Activated naive CD4-positive, alpha-beta T cell treated with anti-CD3 and anti-CD28 coated beads, Interleukin-2, amount 10 ng/mL, durations not matched to agents 7 days and 5 days (primary cell): ENCODE measurements at places on chromosomes 3 and 15.

DNA sequence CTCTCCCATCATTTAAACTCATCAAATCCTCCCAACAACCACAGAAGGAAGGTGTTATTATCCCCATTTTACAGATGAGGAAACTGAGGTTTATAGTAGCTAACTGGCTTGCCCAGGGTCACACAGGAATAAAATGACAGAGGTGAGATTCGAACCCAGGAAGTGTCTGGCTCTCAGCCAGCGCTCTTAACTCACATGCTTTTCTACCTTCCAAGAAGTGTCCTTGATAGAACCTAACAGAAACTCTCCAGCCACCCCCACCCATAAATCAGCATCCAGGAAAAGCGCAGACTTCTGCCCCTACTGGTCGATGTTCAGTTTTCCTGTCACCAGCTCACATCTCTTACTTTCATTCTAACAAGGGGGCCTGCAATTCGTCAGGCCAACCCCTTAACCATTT, 51.7 kb downstream of the SPATA12 start:
- peaks cover 10% of the 10 kb centered on the region for H3K27me3 ChIP-seq
- no peaks in the 10 kb centered on the region for H3K4me1 ChIP-seq
- H3K36me3 ChIP-seq: no peaks in the 10 kb centered on the region
- H3K4me3 ChIP-seq: no peak overlapping the region
- H3K27ac ChIP-seq: no peak overlapping the region
- no peak for DNase-seq

GRCh38 chr3:37174532-37175126, at the start of gene LRRFIP2:
LRRFIP2 (minus strand) TSS chr3:37174582; CDS start chr3:37148983, 25,599 bp downstream.
- H3K27me3 ChIP-seq: no peaks in the 10 kb centered on the region
- H3K4me3 ChIP-seq: peak within 1 kb of the TSS; percentile 92
- peak within 1 kb of the TSS; percentile 84 for H3K27ac ChIP-seq
- H3K4me1 ChIP-seq: peaks cover 48% of the 10 kb centered on the region

DNA sequence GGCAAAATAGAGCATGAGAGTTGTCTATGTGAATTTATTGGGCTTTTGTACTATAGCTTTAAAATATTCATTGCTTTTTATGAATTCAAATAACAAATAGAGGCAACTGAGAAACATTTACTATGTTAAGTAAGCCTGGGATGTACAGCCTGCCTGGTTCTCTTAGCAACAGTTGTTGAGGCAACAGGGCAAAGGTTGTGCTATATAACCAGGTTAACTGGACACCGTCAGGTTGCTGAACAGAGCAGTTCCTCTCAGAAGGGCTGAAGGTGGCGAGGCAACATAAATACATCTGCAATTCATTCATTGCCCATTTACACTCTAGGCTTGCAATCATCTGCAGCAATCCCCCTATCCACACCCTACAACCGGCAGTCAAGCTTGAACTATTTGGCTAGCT, 78.2 kb downstream of the GTF2E1 start:
- DNase-seq: no peak
- H3K27ac ChIP-seq: no peak overlapping the region
- H3K36me3 ChIP-seq: no peaks in the 10 kb centered on the region
- H3K4me3 ChIP-seq: no peak overlapping the region
- peaks cover 4% of the 10 kb centered on the region for H3K27me3 ChIP-seq

GRCh38 chr3:54773271-54773670, 154.6 kb downstream of the LRTM1 start:
- no peak for DNase-seq
- H3K36me3 ChIP-seq: no peaks in the 10 kb centered on the region
- no peaks in the 10 kb centered on the region for H3K27me3 ChIP-seq
- H3K27ac ChIP-seq: no peak overlapping the region

GRCh38 chr3:180855364-180855763, 57.1 kb upstream of the FXR1 start:
- H3K4me1 ChIP-seq: no peaks in the 10 kb centered on the region
- no peak for DNase-seq
- no peak overlapping the region for H3K27ac ChIP-seq
- H3K4me3 ChIP-seq: no peak overlapping the region

- no peak for DNase-seq
- H3K27me3 ChIP-seq: no peaks in the 10 kb centered on the region
- H3K36me3 ChIP-seq: peaks cover 44% of the 10 kb centered on the region
- H3K4me1 ChIP-seq: peaks cover 92% of the 10 kb centered on the region
- no peak overlapping the region for H3K27ac ChIP-seq
Measured at GRCh38 chr15:78054518-78054917, 23.0 kb downstream of the TBC1D2B start.

- H3K27ac ChIP-seq: no peak overlapping the region
- H3K27me3 ChIP-seq: no peaks in the 10 kb centered on the region
- H3K36me3 ChIP-seq: no peaks in the 10 kb centered on the region
- H3K4me3 ChIP-seq: no peak overlapping the region
- no peaks in the 10 kb centered on the region for H3K4me1 ChIP-seq
Measured at GRCh38 chr15:95131131-95131556, 899.8 kb downstream of the MCTP2 start.

DNA sequence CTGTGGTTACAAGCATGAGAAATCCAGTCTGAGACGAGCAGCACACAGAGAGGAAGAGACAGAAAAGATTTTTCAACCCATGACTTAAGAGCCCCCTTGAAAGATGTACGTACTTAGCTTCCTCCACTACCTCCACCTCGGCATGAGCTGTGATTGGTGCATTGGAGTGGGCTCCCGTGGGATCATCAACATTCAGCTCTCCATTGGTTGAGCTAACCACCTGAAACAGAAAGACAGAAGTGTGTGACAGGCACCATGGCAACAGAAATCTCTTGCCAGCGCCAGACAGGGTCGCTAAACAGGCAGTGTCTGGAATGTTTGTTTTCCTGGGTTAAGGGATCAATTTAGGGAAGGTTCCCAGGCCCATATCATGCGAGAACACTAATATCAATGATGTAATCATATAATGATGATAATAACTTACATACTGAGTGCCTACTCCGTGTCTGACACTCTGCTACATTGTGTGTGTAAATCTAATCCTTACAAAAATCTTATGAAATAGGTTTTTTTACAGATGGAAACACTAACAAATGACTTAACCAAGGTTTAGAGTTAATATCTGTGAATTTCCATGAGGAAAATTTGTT, 17.5 kb upstream of the PPIB start:
- peaks cover 26% of the 10 kb centered on the region for H3K36me3 ChIP-seq
- DNase-seq: no peak
- no peak overlapping the region for H3K4me3 ChIP-seq
- H3K27me3 ChIP-seq: no peaks in the 10 kb centered on the region
- no peak overlapping the region for H3K27ac ChIP-seq
- no peaks in the 10 kb centered on the region for H3K4me1 ChIP-seq

GRCh38 chr3:89584398-89584797, 477.0 kb downstream of the EPHA3 start:
- no peak for DNase-seq
- H3K36me3 ChIP-seq: no peaks in the 10 kb centered on the region
- no peak overlapping the region for H3K27ac ChIP-seq
- H3K4me3 ChIP-seq: no peak overlapping the region

DNA sequence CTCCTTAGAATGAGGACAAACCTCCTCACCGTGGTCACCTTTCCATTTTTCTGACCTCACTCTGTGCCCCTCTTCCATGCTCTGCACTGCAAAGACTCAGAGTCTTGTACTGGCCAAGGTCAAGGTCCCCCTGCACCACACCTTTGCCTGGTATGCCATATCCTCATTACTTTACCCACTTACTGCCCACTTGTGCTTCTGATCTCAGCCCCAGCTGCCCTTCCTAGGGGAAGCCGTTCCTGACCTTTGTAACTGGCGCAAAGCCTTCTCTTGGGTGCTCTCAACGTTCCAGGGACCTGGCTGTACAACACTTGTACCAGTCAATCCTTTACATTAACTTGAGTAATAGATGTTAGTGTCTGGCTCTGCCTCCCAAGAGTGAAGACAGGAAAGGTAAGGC, 256.0 kb downstream of the SV2B start:
- no peak overlapping the region for H3K4me3 ChIP-seq
- no peak for DNase-seq
- H3K27me3 ChIP-seq: peaks cover 6% of the 10 kb centered on the region
- H3K27ac ChIP-seq: no peak overlapping the region
- peaks cover 12% of the 10 kb centered on the region for H3K4me1 ChIP-seq
- peaks cover 12% of the 10 kb centered on the region for H3K36me3 ChIP-seq

- no peaks in the 10 kb centered on the region for H3K4me1 ChIP-seq
- no peak for DNase-seq
- H3K36me3 ChIP-seq: no peaks in the 10 kb centered on the region
- H3K27me3 ChIP-seq: no peaks in the 10 kb centered on the region
- no peak overlapping the region for H3K4me3 ChIP-seq
Measured at GRCh38 chr3:74897006-74897405, 282.5 kb upstream of the CNTN3 start.

DNA sequence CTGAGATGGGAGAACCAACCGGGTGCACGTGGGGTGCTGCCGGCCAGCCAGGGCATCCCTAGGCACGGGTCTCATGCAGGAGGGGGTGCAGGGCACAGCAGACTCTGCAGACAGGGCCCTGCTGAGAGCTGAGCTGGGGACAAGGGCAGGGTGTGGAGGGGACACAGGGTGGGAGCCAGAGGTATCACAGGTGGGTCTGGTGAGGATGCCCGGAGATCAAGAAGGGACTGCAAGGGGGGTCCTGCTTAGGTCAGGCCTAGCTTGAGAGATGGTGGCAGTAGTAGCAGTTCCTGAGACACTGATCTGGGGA, 39.5 kb upstream of the PRR23E start:
- H3K36me3 ChIP-seq: no peaks in the 10 kb centered on the region
- no peak overlapping the region for H3K27ac ChIP-seq
- no peaks in the 10 kb centered on the region for H3K27me3 ChIP-seq
- no peak for DNase-seq

GRCh38 chr15:31283043-31283442, 43.6 kb upstream of the KLF13 start:
- H3K27ac ChIP-seq: no peak overlapping the region
- H3K4me1 ChIP-seq: peaks cover 7% of the 10 kb centered on the region
- H3K4me3 ChIP-seq: no peak overlapping the region
- peaks cover 2% of the 10 kb centered on the region for H3K36me3 ChIP-seq
- H3K27me3 ChIP-seq: peaks cover 20% of the 10 kb centered on the region
- DNase-seq: no peak

GRCh38 chr3:78734048-78734637, 1033.7 kb downstream of the ROBO1 start:
- DNase-seq: no peak
- no peak overlapping the region for H3K4me3 ChIP-seq
- no peaks in the 10 kb centered on the region for H3K36me3 ChIP-seq
- no peaks in the 10 kb centered on the region for H3K27me3 ChIP-seq
- H3K4me1 ChIP-seq: no peaks in the 10 kb centered on the region

DNA sequence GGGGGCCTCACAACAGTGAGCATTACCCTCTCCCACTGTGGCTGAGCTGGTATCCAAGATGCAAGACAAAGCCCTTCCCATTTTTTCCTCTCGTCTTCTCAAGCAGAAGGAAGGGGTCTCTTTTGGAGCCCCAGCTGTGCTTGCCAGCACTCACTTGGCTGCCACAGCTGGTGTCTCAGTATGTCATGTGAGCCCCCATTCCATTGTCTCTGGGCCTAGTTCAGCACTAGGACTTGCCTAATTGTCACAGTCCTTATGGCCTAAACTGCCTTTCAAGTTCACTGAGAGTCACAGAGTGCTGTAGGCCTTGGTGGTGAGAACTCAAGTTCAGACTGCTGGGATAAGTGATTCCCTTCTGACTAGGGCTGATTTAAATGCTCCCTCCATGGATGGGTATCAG, 89.8 kb downstream of the ARHGEF26 start:
- no peaks in the 10 kb centered on the region for H3K36me3 ChIP-seq
- H3K4me3 ChIP-seq: no peak overlapping the region
- no peaks in the 10 kb centered on the region for H3K4me1 ChIP-seq
- H3K27ac ChIP-seq: no peak overlapping the region
- no peaks in the 10 kb centered on the region for H3K27me3 ChIP-seq

DNA sequence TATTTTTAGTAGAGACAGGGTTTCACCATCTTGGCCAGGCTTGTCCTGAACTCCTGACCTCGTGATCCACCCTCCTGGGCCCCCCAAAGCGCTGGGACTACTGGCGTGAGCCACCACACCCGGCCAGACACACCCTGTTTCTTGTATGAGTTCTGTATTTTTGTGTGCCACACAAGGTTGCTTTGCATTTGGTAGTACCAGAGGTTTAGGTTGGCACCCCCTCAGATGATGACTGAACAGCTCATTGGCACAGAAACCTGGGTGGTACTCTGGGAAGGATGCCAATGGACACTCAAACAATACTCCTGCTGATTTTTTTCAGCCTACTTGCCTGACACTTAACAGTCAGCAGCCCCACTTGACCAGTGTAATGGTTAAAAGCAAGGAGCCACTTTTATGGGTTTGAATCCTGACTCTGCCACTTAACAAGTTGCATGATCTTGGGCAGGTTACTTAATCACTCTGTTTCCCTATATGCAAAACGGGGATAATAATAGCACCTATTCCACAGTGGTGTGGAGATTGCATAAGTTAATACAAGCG, 39.2 kb upstream of the BCL2A1 start:
- no peak for DNase-seq
- no peak overlapping the region for H3K4me3 ChIP-seq
- H3K36me3 ChIP-seq: no peaks in the 10 kb centered on the region
- H3K27ac ChIP-seq: no peak overlapping the region
- H3K27me3 ChIP-seq: peaks cover 5% of the 10 kb centered on the region
- no peaks in the 10 kb centered on the region for H3K4me1 ChIP-seq

GRCh38 chr15:44775953-44776352, 39.6 kb downstream of the TRIM69 start:
- H3K27ac ChIP-seq: no peak overlapping the region
- no peak overlapping the region for H3K4me3 ChIP-seq
- peaks cover 14% of the 10 kb centered on the region for H3K36me3 ChIP-seq
- DNase-seq: no peak
- H3K27me3 ChIP-seq: no peaks in the 10 kb centered on the region

DNA sequence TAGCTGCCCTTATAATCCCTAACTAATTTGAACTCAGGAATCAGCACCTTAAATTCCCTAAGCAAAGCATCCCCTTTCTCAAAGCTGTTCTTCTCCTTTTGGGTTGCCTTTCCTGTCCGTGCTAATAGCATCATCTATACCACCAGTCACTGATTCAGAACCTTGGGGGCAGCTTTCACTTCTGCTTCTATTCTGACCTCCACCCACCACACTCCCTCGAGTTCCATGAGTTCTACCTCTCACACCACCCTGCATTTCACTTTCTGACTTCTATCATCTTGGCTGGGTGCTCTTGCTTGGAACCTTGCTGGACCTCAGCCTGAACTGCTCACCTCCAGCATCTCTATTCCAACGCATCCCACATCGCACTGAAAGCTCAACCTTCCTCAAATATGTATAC, 55.4 kb upstream of the KCNMB2 start:
- no peaks in the 10 kb centered on the region for H3K27me3 ChIP-seq
- H3K4me1 ChIP-seq: no peaks in the 10 kb centered on the region
- H3K36me3 ChIP-seq: no peaks in the 10 kb centered on the region
- no peak overlapping the region for H3K27ac ChIP-seq

DNA sequence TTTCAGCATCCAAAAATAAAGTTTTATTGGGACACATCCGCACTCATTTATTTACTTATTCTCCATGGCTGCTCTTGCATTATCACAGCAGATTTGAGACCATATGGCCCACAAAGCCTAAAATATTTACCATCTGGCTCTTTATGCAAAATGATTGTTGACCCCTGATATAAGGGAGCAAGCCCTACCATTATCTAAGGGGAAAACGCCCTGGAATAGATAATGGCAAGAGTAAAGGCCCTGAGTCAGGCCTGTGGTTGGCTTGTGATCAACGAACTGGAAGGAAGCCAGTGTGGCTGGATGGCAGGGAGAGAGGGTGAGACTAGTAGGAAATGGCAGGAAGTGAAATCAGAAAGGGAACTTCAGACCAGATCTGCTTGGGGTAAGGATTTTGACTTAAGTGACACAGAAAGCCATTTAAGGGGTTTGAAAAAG, 24.6 kb upstream of the DMXL2 start:
- H3K36me3 ChIP-seq: no peaks in the 10 kb centered on the region
- H3K27ac ChIP-seq: no peak overlapping the region
- H3K27me3 ChIP-seq: peaks cover 17% of the 10 kb centered on the region
- no peaks in the 10 kb centered on the region for H3K4me1 ChIP-seq
- H3K4me3 ChIP-seq: no peak overlapping the region
